ENCODE measurements at places on chromosomes 2 and 18. TPM values are rescaled to one million over a fixed set of nuclear protein-coding genes. Genes with fewer than 3 reads are reported as not detected.

Gene KCNE4
- total RNA-seq = 4.0 TPM

Gene VWA3B
- 4.0 TPM for total RNA-seq

Gene MOGAT1
- total RNA-seq = not detected

Gene NDC80
- total RNA-seq = 5.9 TPM

Gene RBM44
- under 0.01 TPM for total RNA-seq

Gene ZC3H8
- total RNA-seq = 10.5 TPM

Gene ELOA2
- not detected for total RNA-seq

Gene HAAO
- total RNA-seq = 6.8 TPM

Gene KCNS3
- total RNA-seq = 20.4 TPM

Gene CROCC2
- total RNA-seq = 4.9 TPM

Gene VAMP5
- total RNA-seq = 29.5 TPM

Gene XDH
- 3.6 TPM for total RNA-seq

Gene POTEJ
- total RNA-seq = 0.87 TPM

Gene C2orf80
- total RNA-seq = not detected

Gene ALPG
- not detected for total RNA-seq

Gene CCL20
- 14.6 TPM for total RNA-seq

Gene KLHL41
- total RNA-seq = not detected

Data from stomach (tissue), 19 donors.